ENCODE measurements at places on chromosomes 6 and 20.

DNA sequence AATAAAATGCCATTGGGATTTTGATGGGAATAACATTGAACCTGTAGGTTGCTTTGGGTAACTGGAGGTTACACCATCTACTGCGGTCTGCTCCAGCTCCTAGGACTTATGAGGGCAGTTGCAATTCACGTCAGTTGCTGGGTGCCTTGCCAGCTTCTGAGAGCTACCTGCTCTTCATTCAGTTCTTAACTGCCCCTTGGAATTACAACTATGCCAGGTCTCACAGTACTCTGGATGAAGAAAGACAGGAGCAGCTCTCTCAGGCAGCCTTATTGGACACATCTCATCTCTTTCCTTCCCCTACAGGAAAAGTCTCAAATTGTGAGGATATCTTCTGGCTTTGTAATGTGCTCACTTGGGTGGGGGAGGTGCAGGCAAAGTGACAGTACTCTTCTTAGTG is 1643.3 kb downstream of the GRIK2 start:
- no peak for DNase-seq

DNA sequence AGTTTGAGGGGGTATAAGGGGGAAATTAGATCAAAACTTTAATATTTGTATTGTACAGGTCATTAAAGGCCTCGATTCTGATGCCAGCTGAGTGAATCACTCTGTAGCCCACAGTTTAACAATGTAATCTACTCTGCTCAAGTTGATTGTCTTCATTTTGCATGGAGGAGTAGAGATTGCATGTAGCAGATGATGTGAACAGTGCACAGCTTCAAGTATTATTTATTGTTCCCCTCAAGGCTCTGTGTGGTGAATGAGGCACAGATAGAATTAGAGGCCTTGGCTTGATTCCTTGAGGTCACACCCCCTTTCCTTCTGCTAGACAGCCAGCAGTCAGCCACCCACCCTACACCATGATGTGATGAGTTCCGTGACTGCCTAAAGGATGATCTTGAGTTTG is 38.1 kb downstream of the TXLNB start:
- DNase-seq: no peak

DNA sequence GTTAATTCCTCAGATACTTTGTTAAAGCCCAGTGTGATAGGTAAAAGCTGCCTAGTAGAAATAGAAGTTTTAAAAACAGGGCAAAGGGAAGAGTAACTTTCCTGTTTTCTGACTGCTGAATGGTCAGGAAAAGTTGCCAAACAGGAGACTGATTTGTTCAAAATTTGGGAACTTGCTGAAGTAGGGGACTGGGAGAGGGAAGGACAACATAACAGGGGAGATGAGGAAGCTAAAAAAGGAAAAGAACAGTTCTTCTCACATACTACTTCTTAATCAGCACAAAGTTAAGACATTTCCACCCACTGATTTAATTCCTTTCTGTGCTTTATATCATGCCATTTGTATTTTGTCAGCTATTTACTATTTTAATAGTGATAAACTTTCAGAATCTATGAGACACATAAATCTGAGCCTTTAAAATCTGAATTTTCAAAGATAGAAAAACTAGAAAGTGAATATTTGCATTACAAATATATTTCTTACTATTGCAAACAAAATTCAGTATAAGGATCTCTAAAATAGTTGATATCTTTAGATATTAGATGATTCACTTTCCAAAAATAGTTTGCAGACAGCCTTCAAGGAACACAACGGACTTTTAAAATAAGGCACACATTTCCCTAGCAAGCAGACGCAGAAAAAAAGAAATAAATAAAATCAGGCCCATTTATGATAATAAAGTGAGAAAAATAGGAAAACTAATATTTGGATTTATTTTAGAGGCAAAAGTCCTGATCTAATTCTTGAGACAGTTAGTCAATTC is 36.9 kb upstream of the SLC16A10 start:
- DNase-seq: no peak

DNA sequence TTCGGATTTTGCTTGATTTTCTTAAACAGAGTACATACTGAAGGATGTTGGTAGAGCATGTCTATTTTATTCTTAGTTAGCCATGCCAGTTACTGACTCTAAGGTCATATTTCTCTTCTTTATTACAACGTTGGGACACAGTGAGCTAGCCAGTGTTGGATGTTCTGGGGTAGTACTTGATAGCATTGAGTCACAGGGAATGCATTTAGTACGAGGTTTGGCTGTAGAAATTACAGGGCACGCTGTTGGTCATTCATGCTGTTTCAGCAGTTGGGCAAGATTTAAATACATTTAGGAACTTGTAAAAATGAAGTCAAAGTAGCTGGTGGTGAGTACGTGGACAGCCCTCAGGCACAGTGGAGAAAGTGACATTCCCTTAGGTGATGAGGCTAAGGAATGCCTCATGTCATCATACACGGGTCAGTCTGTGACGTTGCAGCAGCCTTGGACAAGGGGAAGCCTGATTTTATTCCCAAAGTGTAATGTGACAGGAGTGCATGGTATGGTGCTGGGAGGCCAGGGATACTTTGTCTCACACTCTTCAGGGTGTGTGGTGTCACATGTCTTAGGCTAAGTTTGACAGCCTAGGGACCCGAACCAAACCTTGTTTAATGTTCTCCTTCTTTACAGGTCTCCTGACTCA is 57.7 kb upstream of the SLC22A1 start:
- DNase-seq: no peak

- DNase-seq: no peak
These were observed at the start of gene KIAA1755 for GRCh38 chr20:38260378-38261053. Gene KIAA1755 (minus strand): TSS chr20:38260735. CDS start chr20:38260500, 235 bp downstream.

GRCh38 chr6:143535189-143535614 is 23.7 kb upstream of the FUCA2 start:
- DNase-seq: no peak

- no peak for DNase-seq
These were observed 290.3 kb downstream of the ZNF217 start for GRCh38 chr20:53303413-53303760.

- no peak for DNase-seq
These were observed 12.1 kb downstream of the CEP85L start for GRCh38 chr6:118639054-118639964.

DNA sequence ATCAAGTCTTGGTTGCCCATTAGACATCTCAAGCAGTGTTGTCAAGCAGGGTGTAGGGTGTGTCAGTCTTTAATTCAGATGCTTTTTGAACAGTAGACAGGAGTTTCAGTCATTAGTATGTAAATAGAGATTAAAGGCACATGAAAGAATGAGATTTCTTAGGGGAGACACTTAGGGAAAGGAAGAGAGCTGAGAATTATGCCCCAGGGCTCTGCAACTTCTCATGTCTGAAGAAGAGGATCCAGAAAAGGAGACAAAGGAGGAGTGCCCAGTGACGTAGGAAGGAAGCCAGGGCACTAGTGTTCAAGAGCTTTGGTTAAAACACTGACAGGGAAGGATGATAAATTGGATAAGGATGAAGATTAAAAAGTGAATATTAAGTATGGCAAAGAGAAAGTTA is 569.7 kb downstream of the NKAIN2 start:
- no peak for DNase-seq

DNA sequence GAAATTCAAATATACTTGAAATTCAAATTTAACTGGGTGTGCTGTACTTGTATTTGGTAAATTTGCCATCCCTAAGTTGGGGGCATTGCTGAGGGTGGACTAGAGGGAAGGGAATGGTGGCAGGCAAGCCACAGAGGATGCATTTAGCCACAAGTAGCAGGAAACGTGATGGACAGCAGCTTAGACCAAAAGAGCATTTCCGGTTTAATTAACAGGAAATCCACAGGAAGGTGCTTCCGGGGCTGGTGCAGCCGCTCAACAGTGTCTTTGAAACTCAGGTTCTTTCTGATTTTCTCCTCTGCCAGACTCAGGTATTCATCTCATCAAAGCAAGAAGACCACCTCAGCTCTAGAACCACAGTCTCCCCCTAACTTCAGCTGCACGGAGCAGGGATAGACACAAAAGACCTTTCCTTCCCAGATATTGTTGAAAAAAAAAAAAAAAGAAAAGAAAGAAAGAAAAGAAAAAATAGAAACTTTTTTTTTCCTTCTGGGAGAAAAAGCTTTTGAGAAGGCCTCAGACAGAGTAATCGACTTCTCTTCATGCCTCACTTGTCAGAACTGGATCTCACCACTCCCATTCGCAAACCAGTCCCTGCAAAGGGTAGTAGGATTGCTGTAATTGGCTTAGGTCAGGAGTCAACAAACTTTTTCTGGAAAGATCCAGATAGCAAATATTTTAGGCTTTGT is 8.0 kb upstream of the BCAS1 start:
- no peak for DNase-seq

DNA sequence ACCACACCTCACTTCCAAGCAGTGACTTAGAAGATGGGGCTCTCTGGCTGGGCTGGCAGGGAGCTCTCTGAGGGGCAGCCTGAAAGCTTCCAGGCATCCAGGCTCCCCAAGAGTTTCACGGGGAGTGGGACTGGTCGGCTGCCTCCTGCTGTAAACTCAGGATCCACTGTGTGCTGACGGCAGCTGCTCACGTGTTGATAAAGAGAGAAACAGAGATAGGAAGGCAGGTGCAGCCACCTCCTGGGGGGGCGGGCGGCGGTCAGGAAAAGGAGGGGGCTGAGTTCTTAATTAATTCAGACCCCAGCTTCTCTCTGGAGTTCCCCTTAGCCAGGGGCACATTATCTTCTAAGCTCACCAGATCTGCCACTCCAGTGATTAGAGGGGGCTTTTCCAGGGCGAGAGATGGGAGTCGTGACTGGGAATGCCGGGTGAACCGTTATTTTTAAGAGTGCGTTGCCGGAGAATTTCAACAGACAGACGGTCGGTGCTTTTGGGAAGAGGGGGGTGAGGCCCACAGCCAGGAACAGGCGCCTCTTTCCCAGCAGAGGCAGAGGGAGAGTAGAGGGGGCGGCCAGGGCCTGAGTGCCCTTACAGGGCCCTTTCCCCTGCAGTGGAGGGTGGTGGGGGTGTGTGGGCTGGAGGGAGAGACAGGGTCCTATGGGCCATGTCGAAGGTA is 70.9 kb downstream of the CD40 start:
- no peak for DNase-seq

DNA sequence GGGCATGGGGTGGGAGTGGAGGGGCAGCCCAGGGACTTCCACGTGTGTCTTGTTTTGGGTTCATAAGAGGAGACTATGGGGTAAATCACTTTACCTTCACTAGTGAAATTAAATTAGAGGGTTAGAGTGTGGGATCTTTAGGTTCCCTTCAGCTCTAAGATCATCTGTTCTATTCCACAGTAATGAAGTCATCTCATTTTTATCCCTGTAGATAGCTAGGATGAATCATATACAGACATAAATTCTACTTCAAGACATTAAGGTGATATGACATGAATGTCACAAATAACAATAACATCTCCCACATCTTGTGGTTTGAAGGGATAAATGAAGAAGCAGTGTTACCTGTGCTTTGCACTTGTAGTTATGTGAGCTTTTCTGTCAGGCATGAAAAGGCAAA is 83.8 kb downstream of the ELOVL4 start:
- DNase-seq: no peak
